ENCODE measurements at places on chromosomes 11 and 22. TPM values are rescaled to one million over a fixed set of nuclear protein-coding genes. Genes with fewer than 3 reads are reported as not detected.

DNA sequence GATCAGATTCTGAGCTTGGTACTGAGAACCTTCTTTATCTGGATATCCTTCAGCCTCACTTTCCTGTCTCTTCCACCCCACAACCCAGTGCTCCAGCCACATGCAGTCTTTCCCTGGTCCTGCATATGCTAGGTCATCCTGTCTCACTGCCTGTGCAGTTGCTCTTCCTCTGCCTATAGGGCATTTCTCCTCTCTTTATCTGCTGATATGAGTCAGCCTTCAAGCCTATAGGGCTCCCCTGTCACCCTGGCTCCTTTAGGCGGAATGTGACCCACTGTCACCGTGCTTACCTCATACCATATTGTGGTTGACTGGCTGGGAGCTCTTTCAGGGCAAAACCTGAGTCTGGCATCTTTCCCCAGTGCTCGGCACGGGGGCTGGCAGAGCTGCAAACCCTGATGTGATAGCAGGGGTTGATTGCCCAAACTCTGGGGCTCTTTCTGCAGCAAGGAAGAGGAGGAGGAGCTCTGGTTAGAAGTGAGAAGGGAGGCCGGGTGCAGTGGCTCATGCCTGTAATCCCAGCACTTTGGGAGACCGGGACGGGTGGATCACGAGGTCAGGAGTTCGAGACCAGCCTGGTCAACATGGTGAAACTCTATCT lies 26.3 kb downstream of the MEI1 start:
- no peak for DNase-seq
- H3K36me3 ChIP-seq: no peaks in the 10 kb centered on the region

- H3K36me3 ChIP-seq: no peaks in the 10 kb centered on the region
- no peaks in the 10 kb centered on the region for H3K27me3 ChIP-seq
- no peak overlapping the region for H3K27ac ChIP-seq
- no peak for DNase-seq
Measured at GRCh38 chr11:88231894-88232482, 56.7 kb upstream of the RAB38 start.

DNA sequence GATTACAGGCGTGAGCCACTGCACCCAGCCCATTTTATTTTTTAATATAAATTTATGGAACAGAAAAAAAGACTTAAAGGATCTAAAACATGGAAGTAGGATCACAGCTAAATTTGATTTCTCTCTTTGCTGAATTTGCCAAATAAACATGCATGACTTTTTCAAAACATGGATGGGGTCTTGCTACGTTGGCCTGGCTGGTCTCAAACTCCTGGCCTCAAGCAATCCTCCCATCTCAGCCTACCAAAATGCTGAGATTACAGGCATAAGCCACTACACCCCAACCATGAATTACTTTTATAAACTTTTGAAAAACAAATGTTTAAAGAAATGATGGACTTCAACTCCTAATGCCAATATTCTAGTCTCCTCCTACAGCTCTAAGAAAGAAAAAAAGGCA lies 61.2 kb downstream of the PHF21A start:
- no peak overlapping the region for H3K4me3 ChIP-seq
- no peaks in the 10 kb centered on the region for H3K27me3 ChIP-seq
- no peak for DNase-seq
- H3K27ac ChIP-seq: no peak overlapping the region
- no peaks in the 10 kb centered on the region for H3K4me1 ChIP-seq

- no peak overlapping the region for H3K4me3 ChIP-seq
- H3K36me3 ChIP-seq: no peaks in the 10 kb centered on the region
- H3K27ac ChIP-seq: no peak overlapping the region
Measured at GRCh38 chr11:127182586-127183203, 182.1 kb upstream of the KIRREL3 start.

DNA sequence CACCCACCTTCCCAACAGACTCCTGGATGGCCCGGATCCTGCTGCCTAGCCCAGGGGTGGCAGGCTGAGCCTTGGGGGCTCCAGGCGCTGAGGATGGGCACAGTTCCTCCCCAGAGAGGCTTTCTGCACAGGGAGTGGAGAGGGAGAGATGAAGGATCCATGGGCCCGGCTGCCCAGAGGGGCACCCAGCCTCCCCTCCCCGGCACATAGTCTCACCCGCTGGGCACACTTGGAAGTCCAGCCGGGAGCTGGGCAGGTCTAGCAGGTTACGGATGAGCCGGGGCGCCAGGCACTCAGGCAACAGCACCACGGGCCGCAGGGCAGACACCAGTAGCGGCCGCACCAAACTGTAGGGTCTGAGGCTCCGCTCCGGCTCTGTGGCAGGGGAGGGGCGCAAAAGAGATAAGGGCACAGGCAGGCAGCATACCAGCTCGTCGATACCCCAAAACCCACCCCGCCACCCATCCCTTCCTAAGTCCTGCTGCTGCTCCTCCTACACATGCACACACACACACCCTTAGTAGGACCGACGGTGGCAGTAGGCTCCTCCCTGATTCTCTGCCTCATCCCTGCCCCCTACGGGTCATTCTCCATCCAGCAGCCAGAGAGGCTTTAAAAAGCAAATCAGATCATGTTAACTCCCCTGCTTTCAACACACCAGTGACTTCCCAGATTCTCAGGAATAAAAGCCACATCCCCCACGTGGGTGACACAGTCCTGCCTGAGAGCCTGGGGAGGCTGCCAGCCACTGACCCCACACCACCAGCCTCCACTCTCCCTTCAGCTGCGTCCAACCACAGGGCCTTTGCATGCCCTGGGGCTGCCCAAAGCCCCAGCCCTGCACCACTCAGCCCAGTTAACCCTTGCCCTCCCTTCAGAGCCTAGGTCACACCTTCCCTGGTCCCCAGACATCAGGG lies 6.5 kb upstream of the MFNG start:
- DNase-seq: peak; percentile 45
- no peak overlapping the region for H3K27ac ChIP-seq
- H3K4me1 ChIP-seq: no peaks in the 10 kb centered on the region
- no peaks in the 10 kb centered on the region for H3K27me3 ChIP-seq
- H3K36me3 ChIP-seq: peaks cover 5% of the 10 kb centered on the region
- no peak overlapping the region for H3K4me3 ChIP-seq

DNA sequence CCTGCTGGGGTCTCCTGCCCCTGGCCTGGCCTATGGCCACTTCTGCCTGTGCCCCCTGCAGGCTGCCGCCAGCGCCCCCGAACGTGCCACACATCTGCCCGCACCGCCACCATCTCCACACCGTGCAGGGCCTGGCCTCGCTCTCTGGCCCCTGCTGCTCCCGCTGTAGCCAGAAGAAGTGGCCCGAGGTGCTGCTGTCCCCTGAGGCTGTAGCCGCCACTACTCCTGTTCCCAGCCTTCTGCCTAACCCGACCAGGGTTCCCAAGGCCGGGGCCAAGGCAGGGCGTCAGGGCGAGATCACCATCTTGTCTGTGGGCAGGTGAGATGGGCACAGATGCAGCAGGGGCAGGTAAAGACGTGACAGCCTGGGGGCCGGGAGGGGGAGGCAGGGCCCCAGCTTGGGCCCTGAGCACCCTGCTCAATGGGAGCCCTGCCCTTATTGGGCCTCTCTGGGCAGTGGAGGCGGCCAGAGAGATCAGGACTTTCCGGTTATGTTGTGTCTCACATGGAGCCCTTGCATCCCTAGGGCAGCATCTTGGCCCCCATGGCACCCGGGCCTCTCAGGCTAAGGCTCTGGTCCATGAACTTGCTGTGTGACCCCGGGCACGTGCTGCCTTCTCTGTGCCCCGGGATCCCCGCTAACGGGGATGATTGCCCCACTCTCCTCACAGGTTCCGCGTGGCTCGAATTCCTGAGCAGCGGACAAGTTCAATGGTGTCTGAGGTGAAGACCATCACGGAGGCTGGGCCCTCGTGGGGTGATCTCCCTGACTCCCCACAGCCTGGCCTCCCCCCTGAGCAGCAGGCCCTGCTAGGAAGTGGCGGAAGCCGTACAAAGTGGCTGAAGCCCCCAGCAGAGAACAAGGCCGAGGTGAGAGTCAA lies 18.5 kb downstream of the RELT start:
- no peaks in the 10 kb centered on the region for H3K36me3 ChIP-seq
- H3K27me3 ChIP-seq: no peaks in the 10 kb centered on the region
- no peak overlapping the region for H3K27ac ChIP-seq
- H3K4me3 ChIP-seq: no peak overlapping the region
- no peak for DNase-seq

GRCh38 chr11:31521497-31522150 lies 12.1 kb downstream of the ELP4 start:
- no peaks in the 10 kb centered on the region for H3K27me3 ChIP-seq
- DNase-seq: no peak
- H3K4me3 ChIP-seq: no peak overlapping the region

- H3K4me3 ChIP-seq: no peak overlapping the region
- no peaks in the 10 kb centered on the region for H3K27me3 ChIP-seq
- DNase-seq: no peak
- no peaks in the 10 kb centered on the region for H3K36me3 ChIP-seq
Measured at GRCh38 chr11:73245461-73245860, 26.7 kb upstream of the P2RY6 start.

- peak; percentile 64 for DNase-seq
- H3K27ac ChIP-seq: peak overlapping the region; percentile 78
- H3K36me3 ChIP-seq: no peaks in the 10 kb centered on the region
Measured at GRCh38 chr22:44550711-44551491, 52.9 kb upstream of the RTL6 start.

DNA sequence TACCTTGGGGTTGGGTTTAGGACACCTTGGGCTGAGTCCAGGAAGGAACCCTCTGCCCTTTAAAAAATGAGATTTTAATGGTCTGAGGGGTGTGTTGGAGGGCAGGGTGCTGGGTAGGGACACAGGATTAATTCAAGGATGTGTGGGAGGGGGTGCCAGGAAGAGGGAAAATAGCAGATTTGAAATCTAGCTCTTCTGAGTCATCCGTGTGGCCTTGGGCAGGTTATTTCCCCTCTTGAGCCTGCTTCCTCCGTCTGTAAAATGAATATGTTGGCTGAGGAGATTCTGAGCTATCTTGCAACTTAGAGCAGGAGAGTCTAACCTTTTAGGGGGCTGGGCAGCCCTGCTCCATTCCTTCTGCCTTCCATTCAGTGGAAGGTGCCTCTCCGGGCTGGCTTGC lies 3.0 kb downstream of the TSPAN18 start:
- peaks cover 49% of the 10 kb centered on the region for H3K27me3 ChIP-seq
- H3K4me3 ChIP-seq: no peak overlapping the region
- no peak for DNase-seq
- peaks cover 11% of the 10 kb centered on the region for H3K4me1 ChIP-seq

GRCh38 chr22:38755155-38755910 lies 465 bp downstream of the SUN2 start:
- peaks cover 27% of the 10 kb centered on the region for H3K4me1 ChIP-seq
- peaks cover 15% of the 10 kb centered on the region for H3K36me3 ChIP-seq
- H3K4me3 ChIP-seq: peak overlapping the region; percentile 82
- H3K27ac ChIP-seq: peak overlapping the region; percentile 93

DNA sequence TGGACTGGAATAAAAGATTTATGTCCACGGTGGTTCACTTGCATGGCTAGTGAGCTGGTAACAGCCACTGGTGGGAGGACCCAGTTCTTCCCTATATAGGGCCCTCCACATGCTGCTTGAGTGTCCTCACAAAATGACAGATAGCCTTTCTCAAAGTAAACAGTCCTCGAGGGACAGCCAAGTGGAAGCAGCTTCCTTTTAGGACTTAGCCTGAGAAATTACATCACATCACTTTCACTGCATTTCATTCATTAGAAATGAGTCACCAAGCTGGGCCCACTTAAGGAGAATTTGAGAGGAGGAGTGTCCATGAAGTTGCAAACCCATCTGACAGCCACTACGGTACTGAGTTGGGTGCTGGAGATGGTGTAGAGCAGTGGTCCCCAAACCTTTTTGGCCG lies 7.0 kb downstream of the ISX start:
- no peaks in the 10 kb centered on the region for H3K27me3 ChIP-seq
- no peak overlapping the region for H3K27ac ChIP-seq
- H3K4me3 ChIP-seq: no peak overlapping the region

- H3K4me1 ChIP-seq: no peaks in the 10 kb centered on the region
- peaks cover 34% of the 10 kb centered on the region for H3K27me3 ChIP-seq
- H3K4me3 ChIP-seq: no peak overlapping the region
- DNase-seq: no peak
Measured at GRCh38 chr22:50138988-50139387, 31.5 kb upstream of the PANX2 start.

GRCh38 chr11:117993988-117994745 lies 8.0 kb downstream of the IL10RA start:
- no peak overlapping the region for H3K4me3 ChIP-seq
- peak overlapping the region; percentile 55 for H3K27ac ChIP-seq
- H3K4me1 ChIP-seq: peaks cover 3% of the 10 kb centered on the region
- no peaks in the 10 kb centered on the region for H3K27me3 ChIP-seq

DNA sequence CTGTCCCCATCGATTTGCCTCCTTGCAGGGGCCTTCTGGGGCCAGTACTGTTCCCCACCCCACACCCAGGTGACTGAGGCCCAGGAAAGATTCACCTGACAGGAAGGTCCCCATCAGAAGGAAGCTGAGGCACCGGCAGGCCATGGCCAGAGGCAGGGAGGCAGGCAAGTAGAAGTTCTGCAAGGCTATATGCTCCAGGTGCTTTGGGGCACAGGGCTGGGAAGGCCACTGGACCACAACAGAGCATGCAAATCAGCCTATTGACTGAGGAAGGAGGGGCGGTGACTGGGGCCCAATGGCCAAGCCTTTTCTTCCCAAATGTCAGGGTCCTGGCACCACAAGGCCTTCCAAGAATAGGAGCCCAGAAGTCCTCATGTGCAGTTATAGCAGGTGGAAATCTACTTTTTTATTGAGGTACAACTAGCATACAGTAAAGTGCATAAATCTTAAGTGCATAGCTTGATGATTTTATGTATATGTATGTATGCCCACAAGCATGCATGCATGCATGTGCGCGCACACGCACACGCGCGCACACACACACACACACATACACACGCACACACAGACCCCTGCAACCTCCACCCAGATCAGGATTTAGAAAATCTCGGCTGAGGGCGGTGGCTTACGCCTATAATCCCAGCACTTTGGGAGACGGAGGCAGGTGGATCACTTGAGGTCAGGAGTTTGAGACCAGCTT lies at the start of gene VPREB3:
Gene VPREB3, minus strand, starts transcription at position 206 of the 700 bp plus-strand sequence. Its CDS starts 62 bp downstream, at position 144.
- no peak within 1 kb of the TSS for H3K4me3 ChIP-seq
- H3K27me3 ChIP-seq: no peaks in the 10 kb centered on the region
- no peak within 1 kb of the TSS for H3K27ac ChIP-seq
- no peak for DNase-seq

DNA sequence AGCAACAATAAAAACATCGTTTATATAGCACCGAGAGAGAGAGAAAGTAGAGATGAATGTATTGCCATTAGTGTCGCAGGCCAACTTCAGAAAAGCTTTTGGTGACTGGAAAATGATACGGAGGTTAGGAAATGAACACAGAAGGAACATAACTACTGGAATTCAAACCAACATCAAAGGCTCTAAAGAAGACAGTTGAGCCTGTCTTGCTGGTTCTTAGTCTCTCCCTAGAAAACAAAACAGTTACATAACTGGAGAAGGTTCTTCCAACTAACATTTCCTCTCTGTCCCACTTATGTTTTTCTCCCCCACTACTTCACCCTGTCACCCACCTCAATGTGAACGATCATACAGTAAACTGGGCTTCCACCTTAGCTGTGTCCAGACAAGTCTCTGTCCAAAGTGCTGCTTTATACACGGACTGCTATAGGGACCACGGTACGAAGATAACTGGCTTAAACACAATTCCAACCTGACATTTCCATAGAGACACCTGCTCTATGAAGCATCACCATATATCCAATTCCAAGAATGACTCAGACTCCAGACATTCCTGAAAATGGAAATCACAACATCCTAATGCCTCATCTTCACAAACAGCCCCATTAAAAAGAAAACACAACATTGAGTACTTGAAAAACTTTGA lies 85.2 kb upstream of the ARHGAP32 start:
- no peaks in the 10 kb centered on the region for H3K27me3 ChIP-seq
- no peaks in the 10 kb centered on the region for H3K36me3 ChIP-seq
- peaks cover 43% of the 10 kb centered on the region for H3K4me1 ChIP-seq
- no peak for DNase-seq

Gene DLG2
- total RNA-seq: 5.4 TPM

Gene ART5
- 0.64 TPM for total RNA-seq

Gene LAYN
- total RNA-seq: 8.6 TPM

Gene MYEOV
- not detected for total RNA-seq

Gene PRAME
- total RNA-seq: not detected

Measured in transverse colon (tissue), 4 donors.